GM20000 (cell line): ENCODE measurements at places on chromosomes 13 and 19.
A peak's percentile ranks its signal among the peaks of the same experiment; 100 is the strongest.

DNA sequence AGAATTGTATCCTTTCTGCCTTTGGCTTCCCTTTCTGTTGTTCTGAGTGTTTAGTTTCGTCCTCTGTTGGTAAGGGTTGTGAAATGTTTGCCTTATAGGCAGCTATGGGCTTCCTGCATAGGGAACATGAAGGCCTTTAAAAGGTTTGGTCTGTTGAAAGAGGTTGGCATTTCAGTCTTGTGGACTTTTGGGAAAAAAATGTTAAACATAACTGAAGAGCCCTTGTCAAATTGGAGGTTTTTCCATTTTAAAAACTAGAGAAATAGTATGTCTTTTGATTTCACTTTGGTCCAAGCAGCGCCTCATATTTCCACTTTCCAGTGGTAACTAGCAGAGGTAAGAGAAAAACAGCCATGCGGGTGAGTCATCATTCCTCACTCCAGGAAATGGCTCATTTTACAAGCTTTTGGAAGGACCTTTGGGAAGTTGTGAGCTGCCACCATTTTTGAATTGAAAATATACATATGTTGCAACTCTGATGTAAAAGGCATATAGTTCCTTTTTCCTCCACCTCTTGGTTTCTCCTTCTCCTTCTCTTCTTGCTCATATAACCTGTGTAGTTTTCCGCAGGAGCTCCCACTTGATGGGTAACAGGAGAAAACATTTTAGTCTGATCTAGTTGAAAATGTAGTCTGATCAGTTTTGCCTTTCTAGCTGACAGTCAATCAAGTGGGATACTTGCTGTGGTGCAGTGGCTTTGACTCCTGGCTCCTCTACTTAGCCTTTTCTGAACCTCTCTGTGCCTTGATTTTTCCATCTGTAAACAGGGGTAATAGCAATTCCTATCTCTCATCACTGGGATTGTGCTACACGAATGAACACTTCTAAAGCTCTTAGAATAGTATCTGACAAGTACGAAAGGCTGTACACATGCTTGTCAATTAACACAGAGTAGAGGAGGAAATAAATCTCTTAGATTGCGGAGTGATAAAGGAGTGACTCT is 23.0 kb downstream of the GPC6 start:
- no peak for DNase-seq

DNA sequence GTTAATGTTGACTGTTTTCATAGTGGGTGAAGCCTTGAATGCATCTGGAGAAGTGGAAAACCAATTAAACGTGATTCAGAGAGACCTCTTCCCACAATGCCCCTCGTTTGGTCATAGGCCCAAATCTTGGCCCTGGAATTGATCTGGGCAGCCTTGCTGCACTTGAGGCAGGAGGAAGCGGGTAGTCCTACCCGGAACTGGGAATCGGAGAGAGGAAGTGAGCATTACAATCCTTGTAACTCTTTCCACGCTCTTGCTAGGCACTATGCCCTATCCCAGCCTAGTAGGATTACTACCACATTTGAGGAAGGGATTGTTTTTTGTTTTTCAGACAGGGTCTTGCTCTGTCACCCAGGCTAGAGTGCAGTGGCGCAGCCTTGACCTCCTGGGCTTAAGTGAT is 3.6 kb downstream of the KCNK6 start:
- no peak for DNase-seq

DNA sequence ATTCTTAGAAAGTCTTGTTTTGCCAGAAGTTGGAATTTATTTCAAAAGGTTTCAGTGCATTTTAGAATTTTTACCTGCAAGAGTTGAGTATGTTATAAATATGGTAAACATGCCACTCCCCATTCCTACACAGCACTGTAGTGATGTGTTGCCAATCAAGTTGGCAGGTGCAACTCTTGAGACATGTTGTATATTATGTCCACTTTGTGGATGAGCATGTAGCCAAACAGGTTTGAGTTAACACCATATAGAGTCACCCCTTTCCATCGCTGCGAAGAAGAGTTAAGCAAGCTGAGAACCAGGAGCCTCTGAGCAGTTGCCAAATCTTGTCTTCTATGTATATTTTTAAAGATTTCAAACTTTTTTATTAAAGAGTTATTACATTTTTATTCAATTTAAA is 359.8 kb downstream of the LMO7 start:
- DNase-seq, result no peak

DNA sequence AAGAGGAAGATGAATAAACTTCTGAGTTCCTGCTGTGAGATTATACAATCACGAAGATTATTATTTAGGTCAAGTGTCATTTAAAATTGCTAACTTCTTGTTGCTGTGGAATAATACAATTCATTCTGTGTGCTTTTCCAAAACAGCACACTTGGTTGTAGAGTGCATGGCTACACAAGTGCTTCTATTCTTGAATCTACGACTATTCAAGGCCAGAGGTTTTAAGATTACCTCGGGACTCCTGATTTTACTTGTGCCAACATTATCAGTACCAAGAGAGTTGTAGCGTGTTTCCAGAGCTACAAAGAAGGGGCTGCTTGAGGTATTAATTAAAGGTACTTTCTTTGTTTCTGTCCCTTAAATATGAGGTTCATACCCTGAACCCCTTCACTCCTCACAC is 234.0 kb upstream of the PCDH9 start:
- no peak for DNase-seq

- no peak for DNase-seq
Observed at GRCh38 chr13:102395174-102395573, 6.7 kb downstream of the FGF14 start.

GRCh38 chr13:51581148-51581820 is 3.0 kb upstream of the WDFY2 start:
- DNase-seq, result no peak

GRCh38 chr19:10519421-10519820 is 2.2 kb upstream of the S1PR5 start:
- DNase-seq, result no peak

DNA sequence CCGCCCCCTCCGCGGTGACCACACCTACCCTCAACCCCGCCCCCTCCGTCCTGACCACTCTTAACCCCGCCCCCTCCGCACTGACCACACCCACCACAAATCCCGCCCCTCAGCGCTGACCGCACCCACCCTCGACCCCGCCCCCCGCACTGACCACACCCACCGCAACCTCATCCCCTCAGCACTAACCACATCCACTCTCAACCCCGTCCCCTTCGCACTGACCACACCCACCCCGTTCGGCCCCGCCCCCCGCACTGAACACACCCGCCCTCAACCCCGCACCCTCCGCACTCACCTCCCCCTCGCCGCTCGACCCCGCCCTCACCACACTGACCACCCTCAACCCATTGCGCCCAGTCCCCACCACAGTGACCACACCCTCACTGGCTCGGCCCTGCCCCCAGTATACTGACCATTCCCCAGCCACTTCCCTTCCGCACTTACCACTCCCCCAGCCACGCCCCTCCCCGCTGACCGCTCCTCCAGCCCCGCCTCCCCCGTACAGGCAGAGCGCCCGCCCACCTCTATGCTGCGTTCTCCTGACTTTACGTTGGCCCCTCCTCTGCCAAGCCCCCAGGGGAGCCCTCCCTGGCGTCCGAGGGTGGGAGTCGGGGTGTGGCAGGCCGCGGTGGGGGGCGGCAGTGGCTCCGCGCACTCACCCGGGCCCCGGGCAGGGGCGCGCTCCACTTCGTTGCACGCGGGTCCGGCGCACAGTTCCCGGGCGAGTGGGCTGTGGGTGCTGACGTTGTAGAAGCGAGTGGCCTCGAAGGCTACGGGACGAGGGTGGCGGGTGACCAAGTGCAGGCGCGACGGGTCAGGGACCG is 8.4 kb downstream of the F2RL3 start:
- DNase-seq, result peak; percentile 99

GRCh38 chr13:40569024-40569350 is 97.5 kb downstream of the FOXO1 start:
- DNase-seq, result no peak

DNA sequence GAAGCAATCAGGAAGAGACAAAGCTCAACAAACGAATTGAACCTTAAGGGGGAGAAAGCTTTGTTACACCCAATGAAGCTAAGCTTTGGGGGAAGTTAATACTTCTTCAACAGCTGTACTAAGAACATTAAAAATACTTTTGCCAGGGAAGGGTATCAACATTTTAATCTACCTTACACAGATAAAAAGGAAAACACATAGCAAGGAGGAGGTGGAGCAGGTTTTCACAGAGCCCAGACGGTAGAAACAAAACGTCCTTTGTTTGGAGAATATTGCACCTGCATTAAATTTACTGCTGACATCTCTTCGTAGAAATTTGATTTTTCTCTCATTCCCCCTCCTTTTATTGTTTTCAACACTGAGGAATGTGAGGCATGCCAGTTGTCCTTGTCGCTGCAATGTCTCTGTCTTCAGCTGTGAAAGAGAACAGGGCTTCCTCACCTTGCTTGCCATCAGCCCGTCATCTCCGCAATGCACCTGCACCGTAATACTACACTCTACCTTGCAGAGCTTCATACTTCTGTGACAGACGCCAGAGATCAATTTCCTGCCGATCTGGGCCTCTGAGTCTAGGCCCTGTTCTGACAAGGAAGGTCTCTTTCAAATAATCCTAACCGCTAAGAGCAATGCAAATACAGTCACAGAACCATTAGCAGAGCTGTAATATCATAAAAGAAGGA is 270.8 kb downstream of the SPRY2 start:
- no peak for DNase-seq

DNA sequence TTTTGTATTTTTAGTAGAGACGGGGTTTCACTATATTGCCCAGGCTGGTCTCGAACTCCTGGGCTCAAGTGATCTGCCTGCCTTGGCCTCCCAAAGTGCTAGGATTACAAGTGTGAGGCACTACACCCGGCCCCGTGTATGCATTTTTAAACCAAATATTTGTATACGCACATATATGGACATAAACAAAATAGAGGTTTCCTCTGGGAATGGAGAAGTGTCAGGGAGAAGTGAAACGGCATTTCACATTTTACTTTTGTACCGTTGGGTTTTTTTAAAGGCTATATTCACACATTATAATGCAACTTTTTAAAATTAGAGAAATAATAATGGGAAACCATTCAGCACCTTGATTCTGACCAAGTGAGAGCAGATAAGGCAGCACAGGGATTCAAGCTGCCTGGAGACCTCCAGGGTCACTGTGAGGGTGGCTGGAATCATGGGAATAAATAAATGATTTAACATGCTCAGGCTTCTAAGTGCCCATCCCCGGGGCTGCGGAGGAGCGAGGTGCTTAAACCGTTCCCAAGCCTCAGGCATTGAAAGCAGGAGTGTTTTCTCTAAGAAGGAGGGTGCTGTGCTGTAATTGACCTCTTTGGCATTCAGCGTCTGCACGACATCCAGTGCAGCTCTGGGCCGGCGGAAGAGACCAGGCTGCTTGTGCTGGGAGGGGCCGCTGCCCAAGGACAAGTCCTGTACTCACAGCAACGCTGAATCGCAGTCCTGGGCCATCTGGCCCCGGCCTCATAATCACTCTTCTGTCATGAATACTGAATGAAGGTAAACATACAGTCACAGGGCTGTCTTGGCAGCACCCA is 24.7 kb downstream of the GPR42 start:
- DNase-seq, result no peak

GRCh38 chr19:6018786-6019185 is 40.8 kb upstream of the RANBP3 start:
- DNase-seq, result peak; percentile 6

GRCh38 chr13:78121459-78122348 is 203.1 kb upstream of the EDNRB start:
- DNase-seq, result peak; percentile 50

- no peak for DNase-seq
Observed at GRCh38 chr19:36423925-36424324, 5.5 kb upstream of the ZFP82 start.

DNA sequence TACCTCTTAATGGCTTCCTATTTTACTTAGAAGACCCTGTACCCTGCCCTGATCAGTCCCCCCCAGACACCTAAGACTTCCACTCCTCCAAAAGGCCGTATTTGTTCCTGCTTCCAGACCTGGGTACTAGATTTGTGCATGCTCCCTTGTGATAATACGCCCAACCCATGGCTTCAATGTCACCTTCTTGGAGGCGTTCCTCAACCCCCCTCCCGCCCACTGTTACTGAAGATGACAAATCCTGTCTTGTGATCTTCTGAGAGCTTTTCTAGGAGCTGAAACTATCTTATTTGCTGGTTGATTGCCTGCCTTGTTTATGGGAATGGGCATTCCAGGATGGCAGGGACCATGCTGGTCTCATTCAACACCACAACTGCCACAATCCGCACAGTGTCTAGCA is 9.4 kb downstream of the SLC25A23 start:
- no peak for DNase-seq

- no peak for DNase-seq
Observed at GRCh38 chr13:100502446-100502845, 86.1 kb downstream of the GGACT start.

- no peak for DNase-seq
Observed at GRCh38 chr13:49657241-49657641, 28.9 kb downstream of the ARL11 start.

- DNase-seq, result no peak
Observed at GRCh38 chr19:44684892-44685863, 13.8 kb upstream of the CEACAM16 start.

DNA sequence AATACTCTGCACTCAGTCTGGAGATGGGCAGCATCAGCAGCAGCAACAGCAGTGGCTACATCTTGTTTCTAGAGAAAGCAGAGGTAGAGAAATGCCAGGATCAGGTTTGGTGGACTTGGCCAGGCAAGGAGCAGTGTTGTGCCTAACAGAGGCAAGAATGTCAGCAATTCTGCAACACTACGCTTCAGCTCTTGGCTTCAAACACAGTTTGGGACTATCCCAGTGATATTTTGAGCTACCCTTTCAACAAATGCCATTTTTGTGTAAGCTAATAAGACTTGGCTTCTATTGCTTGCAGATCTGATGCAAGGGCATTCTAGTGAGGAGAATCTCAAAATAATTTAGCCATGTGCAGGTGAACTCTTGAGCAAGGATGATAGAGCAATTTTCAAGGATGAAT is 271.3 kb downstream of the PCDH20 start:
- DNase-seq, result no peak

GRCh38 chr13:50574731-50575130 is 268.8 kb downstream of the DLEU7 start:
- DNase-seq, result no peak

- no peak for DNase-seq
Observed at GRCh38 chr13:41960211-41960636, 685 bp downstream of the VWA8 start.

GRCh38 chr13:50908371-50908770 is 1.2 kb upstream of the RNASEH2B start:
- no peak for DNase-seq

DNA sequence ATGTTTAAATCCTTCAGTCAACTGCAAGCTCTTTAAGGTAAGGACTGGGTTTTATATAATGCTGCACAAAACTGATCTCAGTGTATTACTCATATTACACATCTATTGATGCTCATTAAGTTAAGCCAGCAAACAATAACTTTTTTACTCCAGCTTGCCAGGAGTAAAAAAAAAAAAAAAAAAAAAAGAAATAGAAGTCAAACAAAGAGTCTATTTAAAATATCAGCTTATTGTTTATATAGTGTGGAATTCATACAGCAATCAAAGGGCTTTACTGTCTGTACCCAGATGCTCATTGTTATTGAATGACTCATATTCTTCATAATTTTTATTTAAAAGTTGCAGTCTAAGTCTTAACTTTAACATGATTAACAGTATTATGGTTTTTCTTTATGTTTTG is 21.8 kb upstream of the KBTBD7 start:
- DNase-seq, result no peak
